8988T (cell line): ENCODE measurements at places on chromosomes 1 and 21.

GRCh38 chr1:183043872-183044854 is 20.9 kb downstream of the LAMC1 start:
- DNase-seq, result no peak

DNA sequence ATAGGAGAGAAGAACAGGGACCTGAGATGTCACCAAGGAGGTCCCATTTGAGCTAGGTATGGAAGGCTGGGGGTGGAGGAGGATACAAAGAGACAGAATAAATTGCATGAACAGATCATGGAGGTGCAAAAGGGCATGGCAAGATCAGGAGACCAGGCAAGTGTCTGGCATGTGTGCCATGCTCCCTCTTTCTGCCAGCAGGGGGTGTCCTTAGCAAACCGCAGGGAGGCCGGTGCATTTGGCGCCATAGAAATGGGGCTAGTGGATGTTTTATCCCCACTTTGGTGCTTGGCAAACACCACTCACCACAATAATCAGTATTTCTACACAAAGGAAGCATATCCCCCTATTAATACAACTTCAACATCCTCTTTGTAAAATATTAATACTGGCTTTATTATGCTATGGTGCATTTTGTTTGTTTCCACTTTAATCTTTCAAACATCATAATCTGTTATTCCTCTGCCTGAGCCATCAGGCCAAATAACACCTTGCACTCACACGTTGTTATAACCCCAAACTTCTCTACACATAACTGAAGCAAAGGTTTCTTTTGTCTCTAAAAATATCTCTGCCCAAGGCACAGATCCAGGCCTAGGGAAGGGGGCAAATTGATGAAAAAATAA is 25.9 kb downstream of the S100A6 start:
- peak; percentile 50 for DNase-seq

DNA sequence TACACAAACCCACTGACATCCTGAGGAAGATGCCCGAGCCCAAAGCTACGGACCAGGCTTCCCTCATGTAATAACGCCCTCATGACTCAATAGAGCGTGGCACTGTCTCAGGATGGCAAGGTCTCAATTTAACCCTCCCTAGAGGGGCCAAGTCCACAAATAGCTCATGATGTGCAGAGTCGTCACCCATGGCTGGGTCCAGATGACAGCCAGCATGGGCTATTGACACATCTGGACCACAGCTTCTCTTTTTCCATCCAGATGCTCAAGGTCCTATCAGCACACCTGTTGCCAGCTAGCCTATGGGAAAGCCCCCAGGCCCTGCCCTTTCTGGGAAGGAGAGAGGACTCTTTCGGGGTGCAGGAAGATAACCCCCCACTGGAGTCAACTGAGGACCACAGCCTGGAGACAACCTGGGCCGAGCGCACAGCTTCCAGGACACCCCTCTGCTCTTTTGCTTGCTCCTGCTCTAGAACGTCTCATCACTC is 2.8 kb downstream of the LAPTM5 start:
- no peak for DNase-seq

DNA sequence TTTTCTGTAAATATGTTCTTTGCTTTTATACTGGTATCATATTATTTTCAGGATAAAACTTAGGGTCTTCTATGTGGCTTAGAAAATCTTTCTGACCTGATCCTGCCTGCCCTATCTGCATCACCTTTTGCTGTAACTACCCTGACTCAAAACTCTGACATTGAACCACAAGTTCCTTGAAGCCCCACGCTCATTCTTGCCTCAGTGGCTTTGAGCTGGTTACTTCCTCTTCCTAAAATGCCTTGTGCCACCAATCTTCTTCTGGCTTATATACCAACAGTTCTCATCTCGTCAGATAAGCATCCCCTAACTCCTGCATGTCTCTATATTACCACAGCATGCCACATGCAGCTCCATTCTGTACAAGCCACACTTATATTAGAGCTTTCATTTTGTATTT is 84.5 kb upstream of the LRRC7 start:
- no peak for DNase-seq

GRCh38 chr21:33013626-33014025 is 12.1 kb upstream of the OLIG2 start:
- DNase-seq, result no peak

DNA sequence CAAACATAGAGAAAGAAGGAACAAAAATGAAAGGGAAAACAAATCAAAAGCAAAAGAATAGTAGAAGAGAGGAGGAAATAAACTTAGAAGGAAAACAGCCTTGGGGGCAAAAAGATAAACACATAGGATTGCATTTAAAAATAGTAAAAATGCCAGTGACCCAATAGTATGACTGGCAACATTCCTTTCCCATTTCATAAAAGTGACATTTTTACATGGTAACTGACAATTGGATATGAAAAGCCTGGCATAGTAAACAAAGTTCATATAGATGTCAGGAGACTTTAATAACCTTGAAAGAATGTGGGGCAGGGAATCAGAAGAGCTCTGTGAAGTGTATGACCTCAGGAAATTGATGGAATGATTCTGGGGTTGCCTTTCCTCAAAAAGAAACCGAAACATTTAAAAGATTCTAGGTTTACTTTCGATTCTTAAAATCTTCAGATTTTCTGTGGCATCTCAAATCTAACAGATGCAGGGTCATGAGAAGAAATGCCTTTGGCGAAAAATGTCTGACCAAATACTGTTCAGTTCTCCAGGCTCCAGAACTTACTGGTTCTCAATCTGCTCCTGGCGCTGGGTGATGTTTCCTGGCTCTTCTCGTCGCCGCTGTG is 33.7 kb downstream of the SPTA1 start:
- no peak for DNase-seq

DNA sequence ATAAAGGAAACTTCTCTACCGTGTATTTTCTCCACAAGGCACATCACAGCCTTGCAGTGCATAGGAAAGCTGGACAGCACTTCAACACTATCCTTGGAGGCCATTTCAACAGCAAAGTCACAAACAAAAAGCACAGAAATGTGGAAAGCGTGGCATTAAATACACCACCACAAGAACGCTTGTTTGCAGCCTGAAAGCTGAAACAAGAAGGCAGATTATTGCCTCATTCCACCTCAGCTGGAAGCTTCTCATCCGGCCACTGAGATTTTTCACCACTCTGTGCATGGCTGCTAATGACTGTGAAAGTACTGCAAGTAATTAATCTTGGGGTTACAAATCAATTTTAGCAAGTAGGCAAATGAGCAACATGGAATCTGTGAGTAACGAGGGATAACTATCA is 50.9 kb upstream of the GALNT2 start:
- DNase-seq, result no peak

- no peak for DNase-seq
These were observed 5.3 kb upstream of the TMEM52 start for GRCh38 chr1:1924386-1924785.

- DNase-seq, result no peak
These were observed 1.6 kb upstream of the IFNGR2 start for GRCh38 chr21:33401630-33401992.

- DNase-seq, result no peak
These were observed 1349.0 kb upstream of the B3GALT2 start for GRCh38 chr1:194535369-194535768.

DNA sequence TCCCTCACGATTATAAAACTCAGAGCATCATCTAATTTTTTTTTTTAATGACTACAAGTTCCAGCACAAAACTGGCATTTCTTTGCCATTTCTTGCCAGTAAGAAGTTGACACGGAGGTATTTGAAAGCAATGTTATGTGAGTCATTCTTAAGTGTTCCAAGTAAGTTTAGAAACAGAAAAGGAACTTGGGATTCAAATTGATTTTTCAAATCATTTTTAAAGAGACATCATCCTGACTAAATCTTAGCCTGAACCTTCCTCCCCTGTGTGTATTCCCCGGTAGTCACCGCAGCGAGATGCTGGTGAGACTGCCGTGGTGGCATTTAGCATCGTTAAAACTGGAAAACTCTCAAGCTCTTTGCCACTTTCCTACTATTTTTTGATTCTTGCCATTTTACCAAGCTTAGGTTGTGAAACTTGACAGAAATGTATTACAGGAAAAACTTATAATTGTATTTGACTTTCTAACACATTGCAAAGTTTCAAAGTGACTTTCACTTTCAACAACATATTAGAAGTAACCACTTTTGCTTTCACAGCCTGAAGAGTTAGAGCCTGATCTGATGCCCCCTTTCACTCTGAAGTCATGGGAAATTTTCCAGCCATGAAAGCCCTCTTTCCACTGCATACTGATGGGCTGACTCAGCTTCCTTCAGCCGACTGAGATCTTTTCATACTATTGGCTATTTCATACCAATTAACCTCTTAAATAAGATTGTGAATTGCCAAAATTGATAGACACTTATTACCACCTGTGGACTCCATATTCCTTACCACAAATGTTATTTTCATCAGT is 61.4 kb downstream of the OLFML2B start:
- DNase-seq, result no peak

- DNase-seq, result no peak
These were observed 67.7 kb downstream of the BCAR3 start for GRCh38 chr1:93613898-93614297.

- no peak for DNase-seq
These were observed 40.7 kb upstream of the SLC5A9 start for GRCh38 chr1:48181669-48182367.

GRCh38 chr21:36535618-36536241 is 55.8 kb upstream of the CLDN14 start:
- DNase-seq, result no peak

GRCh38 chr1:55916481-55916880 is 662.9 kb downstream of the PLPP3 start:
- no peak for DNase-seq

GRCh38 chr1:36008546-36009197 is 75.2 kb upstream of the TEKT2 start:
- no peak for DNase-seq

DNA sequence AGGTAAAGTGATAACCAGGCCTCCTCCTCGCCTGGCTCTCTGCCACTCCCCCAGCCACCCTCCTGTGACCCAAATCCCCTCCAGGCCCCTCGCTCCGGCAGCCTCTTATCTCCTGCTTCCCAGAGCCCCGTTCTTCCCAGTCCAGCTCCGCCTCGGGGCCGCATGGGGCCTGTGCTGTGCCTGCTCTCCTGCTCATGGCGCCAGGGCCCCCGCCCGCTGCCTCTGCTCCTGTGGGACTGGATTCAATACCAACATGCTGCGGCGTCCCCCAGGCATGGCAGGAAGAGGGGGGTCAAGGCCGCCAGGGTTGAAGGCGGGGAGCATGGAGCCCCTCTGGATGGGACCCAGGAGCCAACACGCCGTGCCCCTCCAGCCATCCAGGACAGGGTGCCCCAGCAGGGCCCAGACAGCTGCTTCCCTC is 213.0 kb upstream of the VAMP3 start:
- DNase-seq, result no peak

DNA sequence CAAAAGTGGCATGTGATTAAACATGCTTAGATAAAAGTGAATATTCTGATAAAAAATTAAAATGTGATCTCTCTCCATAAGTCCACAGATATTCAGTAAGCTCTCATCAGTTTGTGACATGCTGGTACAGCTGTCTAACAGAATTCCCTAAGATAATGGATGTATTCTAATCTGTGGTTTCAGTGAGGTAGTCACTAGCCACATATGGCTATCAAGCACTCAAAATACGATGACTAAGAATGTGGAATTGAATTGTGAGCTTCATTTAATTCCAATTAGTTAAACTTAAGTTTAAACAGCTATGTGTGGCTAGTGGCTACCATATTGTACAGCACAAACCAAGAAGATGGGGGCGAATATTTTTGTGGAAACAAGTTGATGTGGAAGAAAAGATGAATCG is 4.1 kb upstream of the REG4 start:
- DNase-seq, result no peak

GRCh38 chr1:48743480-48743879 is 33.2 kb downstream of the BEND5 start:
- no peak for DNase-seq

GRCh38 chr1:174682419-174683008 is 234.8 kb downstream of the GPR52 start:
- no peak for DNase-seq

GRCh38 chr1:170131984-170132383 is 13.8 kb upstream of the NTMT2 start:
- DNase-seq, result no peak

DNA sequence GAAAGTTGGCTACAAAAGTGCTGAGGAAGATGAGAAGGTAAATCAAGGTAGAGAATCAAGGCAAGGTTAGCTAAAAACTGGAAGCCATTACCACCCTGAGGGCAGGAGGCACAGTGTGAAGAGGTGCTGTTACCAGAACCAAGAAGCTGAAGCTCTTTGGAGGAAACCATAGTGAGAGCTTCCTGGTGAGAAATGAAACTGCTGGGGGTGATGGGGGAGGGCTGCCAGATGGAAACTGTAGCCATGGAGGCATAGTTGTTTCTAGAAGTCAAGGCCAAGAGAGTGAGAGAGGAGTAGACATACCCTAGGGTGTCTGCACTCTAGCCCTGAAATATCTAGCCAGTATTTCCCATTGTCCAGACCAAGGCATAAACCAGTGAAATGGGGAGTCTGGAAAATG is 28.7 kb downstream of the IFI44 start:
- no peak for DNase-seq

GRCh38 chr21:42287193-42288083 is 27.8 kb downstream of the TFF3 start:
- no peak for DNase-seq

DNA sequence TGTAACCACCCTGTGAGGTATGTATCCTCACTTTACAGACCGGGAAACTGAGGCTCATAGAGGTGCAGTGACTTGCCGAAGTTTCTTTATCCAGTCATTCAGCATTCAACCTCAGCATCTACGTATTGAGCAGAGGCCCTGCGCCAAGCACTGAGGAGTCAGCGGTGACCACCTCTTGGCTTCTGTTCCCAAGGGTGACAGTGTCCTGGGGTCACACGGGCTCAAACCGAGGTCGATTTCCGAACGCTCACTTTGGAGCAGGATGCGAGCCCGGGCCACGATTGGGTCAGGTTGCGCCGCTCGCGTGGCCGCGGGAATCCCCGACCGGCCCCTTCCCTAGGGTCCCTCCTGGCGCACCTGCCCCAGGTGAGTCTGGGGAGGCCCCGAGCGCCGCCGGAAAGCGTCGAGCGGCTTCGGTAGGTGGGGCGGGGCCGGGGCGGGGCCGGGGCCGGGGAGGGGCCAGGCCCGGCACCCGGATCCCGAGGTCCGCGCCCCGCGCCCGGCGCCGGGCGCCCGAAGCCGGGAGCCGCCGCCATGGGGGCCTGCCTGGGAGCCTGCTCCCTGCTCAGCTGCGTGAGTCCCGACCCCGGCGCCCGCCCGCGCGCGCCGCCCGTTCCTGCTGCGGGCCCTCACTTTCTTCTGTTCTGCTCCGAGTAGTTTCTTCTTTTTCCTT is at the start of gene SERINC2:
Gene SERINC2 (plus strand): TSS at position 482 of the 673 bp plus-strand sequence. CDS start 53 bp downstream, at position 535.
- peak; percentile 59 for DNase-seq

GRCh38 chr1:10161541-10162290 is 48.7 kb upstream of the KIF1B start:
- no peak for DNase-seq

- no peak for DNase-seq
These were observed 125.0 kb upstream of the KCNK2 start for GRCh38 chr1:214957330-214958137.

- no peak for DNase-seq
These were observed 10.3 kb downstream of the LMNA start for GRCh38 chr1:156124557-156125483.

DNA sequence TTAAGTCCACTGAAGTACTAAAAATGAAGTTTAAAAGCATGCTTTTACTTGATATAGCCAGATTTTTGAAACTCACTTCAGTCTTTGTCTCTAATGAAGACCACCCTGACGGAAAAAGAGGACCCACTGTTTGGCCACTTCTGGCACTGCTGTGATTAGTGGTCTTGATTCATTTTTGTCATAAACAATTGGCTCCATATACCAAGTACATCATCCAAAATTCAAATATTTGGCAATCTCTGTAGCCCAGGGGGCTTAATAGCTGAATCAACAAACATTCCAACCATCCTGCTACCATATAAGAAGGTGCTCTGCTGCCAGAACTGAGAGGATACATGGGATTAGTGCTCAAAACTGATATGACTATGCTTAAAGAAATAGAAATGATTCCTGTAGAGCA is 156.0 kb downstream of the COL24A1 start:
- DNase-seq, result no peak
